WTC11 (cell line): ENCODE measurements at places on chromosomes 7 and 10.

DNA sequence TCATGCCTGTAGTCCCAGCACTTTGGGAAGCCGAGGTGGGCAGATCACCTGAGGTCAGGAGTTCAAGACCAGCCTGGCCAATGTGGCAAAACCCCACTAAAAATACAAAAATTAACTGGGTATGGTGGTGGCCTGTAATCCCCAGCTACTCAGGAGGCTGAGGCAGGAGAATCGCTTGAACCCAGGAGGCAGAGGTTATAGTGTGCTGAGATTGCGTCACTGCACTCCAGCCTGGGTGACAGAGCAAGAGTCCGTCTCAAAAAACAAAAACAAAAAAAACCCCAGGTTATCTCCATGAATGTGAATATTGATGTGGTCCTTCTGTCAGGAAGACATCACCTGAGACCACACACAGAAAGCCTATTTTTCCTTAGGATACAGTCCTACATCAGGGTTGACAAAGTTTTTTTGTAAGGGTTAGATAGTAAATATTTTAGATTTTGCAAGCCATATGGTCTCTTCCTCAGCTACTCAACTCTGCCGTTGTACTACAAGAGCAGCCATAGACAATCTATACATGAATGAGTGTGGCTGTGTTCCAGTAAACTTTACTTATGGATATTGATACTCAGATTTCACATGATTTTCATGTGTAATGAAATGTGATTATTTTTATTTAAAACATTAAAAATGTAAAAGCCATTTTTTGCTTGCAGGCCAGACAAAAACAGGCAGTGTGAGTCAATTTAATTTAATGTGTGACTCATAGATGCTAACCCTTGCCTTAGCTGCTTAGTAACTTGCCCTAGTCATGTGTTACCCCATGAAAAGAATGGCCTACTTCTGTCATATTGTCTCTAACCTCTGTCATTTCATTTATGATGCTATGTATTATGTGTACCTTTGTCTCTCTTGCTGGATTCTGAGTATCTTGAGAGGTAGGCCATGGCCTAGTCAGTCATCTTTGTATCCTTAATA is 78.1 kb downstream of the TPST1 start:
- no peak for DNase-seq

DNA sequence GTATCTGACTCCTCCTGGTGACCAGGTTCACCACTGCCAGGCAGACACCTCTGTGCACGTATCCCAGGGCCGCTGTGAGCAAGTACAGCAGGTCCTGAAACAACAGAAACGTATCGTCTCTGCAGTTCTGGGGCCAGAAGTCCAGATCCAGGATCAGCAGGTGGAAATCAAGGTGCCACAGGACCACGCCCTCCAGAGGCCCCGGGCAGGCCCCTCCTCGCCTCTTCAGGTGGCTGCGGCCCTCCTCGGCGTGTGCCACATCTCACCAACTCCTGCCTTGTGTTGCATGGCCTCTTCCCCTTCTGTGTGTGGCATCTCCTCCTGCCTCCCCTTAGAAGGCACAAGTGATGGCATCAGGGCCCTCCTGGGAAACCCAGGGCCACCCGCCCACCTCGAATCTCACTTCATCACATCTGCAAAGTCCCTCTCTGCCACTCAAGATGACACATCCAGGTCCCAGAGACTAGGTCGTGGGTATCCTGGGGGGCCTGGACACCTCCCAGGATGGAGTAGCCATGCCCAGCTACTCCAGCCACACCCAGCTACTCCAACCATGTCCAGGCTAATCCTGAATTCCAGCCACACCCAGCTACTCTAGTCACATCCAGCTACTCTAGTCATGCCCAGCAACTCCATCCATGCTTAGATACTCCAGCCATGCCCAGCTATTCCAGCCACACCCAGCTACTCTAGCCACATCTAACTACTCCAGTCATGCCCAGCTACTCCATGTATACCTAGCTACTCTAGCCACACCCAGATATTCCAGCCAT is 52.6 kb upstream of the DNAAF5 start:
- no peak for DNase-seq

GRCh38 chr10:681670-682318 is 7.7 kb downstream of the DIP2C start:
- no peak for DNase-seq

- no peak for DNase-seq
Observed at GRCh38 chr7:33932221-33932620, 26.9 kb downstream of the BMPER start.
